ENCODE measurements at places on chromosomes 5 and 9. TPM values are rescaled to one million over a fixed set of nuclear protein-coding genes. Genes with fewer than 3 reads are reported as not detected.
A peak's percentile ranks its signal among the peaks of the same experiment; 100 is the strongest.

GRCh38 chr9:71941060-71941568, 29.7 kb downstream of the C9orf85 start:
- H3K4me3 ChIP-seq, result no peak overlapping the region
- H3K27ac ChIP-seq, result no peak overlapping the region
- no peaks in the 10 kb centered on the region for H3K27me3 ChIP-seq
- no peak for DNase-seq
- H3K36me3 ChIP-seq, result no peaks in the 10 kb centered on the region

- H3K36me3 ChIP-seq, result no peaks in the 10 kb centered on the region
- H3K27me3 ChIP-seq, result no peaks in the 10 kb centered on the region
- H3K4me3 ChIP-seq, result no peak overlapping the region
- no peaks in the 10 kb centered on the region for H3K4me1 ChIP-seq
Observed at GRCh38 chr5:143986516-143987212, 174.7 kb downstream of the HMHB1 start.

DNA sequence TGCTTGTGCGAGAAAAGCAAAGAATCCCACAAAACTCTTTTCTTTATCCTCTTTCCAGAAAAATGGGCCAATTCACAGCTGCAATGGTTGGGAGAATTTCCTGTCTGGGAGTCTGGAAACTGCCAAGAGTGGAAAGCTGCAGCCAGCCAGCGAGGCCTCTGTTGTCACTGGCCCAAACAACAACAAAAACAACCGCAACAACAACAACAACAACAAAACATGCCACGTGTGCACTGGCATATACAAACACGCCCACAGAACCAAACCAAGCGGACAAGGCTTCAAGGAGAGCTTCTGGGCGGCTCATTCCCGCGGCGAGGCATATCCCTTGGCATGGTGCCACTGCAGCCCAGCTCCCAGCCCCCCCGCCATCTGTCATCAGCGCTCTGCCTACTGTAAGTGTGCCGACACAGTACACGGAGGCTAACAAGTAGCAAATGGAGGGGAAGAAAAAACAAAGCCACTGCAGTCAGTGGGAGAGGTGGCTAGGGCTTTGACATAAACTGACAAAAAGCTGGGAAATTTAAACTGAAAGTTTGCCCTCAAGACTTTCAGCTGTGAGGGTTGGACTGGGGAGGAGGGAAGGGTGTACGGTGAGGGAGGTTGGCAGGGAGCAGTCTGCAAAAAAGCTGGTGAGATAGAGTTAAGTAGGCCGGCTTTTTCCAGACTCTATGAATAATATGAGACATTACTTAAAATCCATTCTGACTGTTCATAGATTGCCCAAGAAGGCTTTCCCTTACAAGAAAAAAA, 165.0 kb upstream of the ZNF462 start:
- no peaks in the 10 kb centered on the region for H3K36me3 ChIP-seq
- no peak overlapping the region for H3K4me3 ChIP-seq
- peak; percentile 18 for DNase-seq

GRCh38 chr9:78371981-78372380, 75.1 kb downstream of the PSAT1 start:
- no peaks in the 10 kb centered on the region for H3K27me3 ChIP-seq
- H3K4me1 ChIP-seq, result no peaks in the 10 kb centered on the region
- H3K36me3 ChIP-seq, result no peaks in the 10 kb centered on the region

- no peaks in the 10 kb centered on the region for H3K36me3 ChIP-seq
- no peaks in the 10 kb centered on the region for H3K4me1 ChIP-seq
- H3K4me3 ChIP-seq, result no peak overlapping the region
- H3K27ac ChIP-seq, result no peak overlapping the region
- H3K27me3 ChIP-seq, result no peaks in the 10 kb centered on the region
Observed at GRCh38 chr5:174555726-174556125, 168.7 kb upstream of the MSX2 start.

DNA sequence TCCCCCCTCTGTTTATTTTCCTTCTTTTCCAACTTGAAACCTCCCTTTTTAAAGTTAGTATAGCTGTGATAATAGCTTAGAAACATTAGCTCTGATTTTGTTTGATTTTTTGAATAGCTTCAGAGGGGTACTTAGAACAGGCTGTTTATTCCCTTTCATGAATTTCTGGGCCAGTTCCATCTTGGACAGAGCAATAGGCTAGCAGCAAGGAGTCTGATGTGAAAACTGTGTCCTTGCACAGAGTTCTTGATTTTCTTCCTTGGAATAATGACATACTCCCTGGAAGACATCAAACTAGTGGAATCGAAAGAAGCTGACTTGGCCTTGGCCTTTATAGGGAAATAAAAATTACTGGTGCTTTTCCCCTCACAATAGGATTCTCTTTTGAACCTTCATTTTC, 32.9 kb downstream of the NTRK2 start:
- H3K4me3 ChIP-seq, result no peak overlapping the region
- no peak overlapping the region for H3K27ac ChIP-seq
- no peaks in the 10 kb centered on the region for H3K36me3 ChIP-seq
- no peak for DNase-seq
- H3K27me3 ChIP-seq, result no peaks in the 10 kb centered on the region

Gene NSMF
- 55.4 TPM for total RNA-seq

Gene PFN3
- total RNA-seq, result not detected

Gene DOCK8
- total RNA-seq, result 10.0 TPM
